ENCODE measurements at places on chromosomes 4 and X.

DNA sequence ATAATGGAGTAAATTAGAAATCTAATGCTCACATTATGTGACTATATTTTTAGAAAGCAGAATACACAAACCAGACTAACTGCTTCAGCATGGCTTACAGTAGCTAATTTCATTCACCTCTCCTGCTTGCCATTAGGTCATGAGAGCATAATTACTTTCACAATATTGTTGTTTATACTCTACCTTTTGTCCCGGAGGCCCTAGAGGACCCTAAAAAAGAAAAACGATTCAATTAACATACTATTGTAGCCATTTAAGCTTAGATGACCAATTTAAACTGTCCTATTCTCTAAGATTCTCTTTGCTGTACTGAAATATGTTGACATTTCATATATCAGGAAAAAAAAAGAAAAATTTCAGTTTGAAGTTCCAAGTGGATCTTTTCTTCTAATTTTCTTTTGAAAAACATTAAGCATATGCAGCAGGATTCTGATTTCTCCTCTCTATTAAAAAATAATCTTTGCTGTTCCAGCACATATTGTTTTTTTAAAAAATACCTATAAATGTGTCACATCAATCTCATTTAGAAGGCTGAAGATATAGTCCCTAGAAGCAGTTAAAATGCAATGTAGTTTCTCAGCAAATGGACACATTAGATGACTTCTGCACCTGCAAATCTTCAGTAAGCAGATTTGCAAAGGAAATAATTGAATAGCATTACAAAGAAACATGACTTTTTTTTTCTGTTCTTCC, 157.7 kb upstream of the ETNPPL start:
- DNase-seq, result no peak

GRCh38 chr4:36088542-36088941, 155.8 kb downstream of the ARAP2 start:
- DNase-seq, result no peak

- DNase-seq, result no peak
Measured at GRCh38 chrX:106932492-106932923, 12.3 kb downstream of the CLDN2 start.

DNA sequence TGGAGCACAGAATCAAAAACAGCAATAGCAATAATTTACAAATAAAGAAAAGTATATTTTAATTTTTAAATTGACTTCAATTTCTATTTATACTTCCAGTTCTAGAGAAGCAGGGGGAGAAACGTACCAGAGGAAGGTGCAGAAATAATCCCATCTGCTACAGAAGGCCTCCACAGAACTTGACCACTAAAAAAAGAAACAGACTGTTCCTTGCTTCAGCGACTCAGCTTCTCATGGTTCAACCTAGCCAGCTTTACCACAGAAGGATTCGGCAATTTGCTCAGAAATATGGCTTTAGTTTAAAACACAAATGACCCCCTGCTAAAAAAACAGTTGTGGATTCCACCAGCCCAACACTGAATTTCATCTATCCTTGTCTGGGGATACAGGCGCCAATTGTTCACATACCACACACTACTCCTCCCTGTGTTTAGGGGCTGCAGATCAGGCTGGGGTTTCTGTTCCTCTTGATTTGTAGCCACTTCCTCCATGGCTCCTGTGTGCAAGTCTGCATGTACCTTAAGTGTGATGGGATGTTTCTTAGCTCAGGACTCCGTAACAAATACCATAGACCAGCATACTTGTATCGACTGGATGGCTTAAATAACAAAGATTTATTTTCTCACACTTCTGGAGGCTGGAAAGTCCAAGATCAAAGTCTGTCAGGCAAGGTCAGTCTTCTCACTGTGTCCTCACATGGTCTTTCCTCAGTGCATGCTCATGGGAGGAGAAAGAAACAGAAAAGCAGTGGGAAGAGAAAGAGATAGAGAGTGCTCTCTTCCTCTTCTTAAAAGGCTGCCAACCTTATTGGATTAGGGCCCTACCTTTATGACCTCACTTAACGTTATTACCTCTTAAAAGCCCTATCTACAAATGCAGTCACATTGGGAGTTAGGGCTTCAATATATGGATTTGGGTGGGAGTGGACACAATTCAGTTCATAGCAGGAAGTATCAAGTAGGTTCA, 79.1 kb downstream of the AMOT start:
- DNase-seq, result no peak

DNA sequence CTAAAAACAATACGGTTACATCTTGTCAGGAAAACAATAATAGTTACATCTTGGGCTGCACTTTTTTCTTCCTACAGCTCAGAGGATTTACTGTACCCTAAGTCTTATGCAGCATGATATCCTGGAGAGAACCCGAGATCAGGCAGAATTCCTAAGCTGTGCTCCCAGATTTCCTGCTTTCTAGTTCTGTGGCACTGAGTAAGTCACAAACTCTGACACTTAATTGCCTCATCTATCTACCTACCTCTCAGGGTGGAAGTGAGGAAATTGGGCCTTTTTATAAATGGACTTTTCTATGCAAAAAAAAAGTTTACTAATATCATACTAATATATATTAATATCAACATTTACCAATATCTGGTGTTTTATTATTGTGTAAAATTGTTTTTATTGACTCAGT, 438.5 kb downstream of the INPP4B start:
- no peak for DNase-seq

GRCh38 chr4:8032381-8032780, 92.7 kb upstream of the AFAP1 start:
- no peak for DNase-seq

GRCh38 chr4:144584428-144584827, 61.5 kb upstream of the HHIP start:
- DNase-seq, result no peak

- peak; percentile 66 for DNase-seq
Measured at GRCh38 chr4:77669946-77670590, 64.4 kb downstream of the CXCL13 start.

- DNase-seq, result no peak
Measured at GRCh38 chr4:151417164-151417571, 8.2 kb downstream of the FHIP1A start.

GRCh38 chr4:32503241-32503640, 1783.1 kb downstream of the PCDH7 start:
- no peak for DNase-seq

DNA sequence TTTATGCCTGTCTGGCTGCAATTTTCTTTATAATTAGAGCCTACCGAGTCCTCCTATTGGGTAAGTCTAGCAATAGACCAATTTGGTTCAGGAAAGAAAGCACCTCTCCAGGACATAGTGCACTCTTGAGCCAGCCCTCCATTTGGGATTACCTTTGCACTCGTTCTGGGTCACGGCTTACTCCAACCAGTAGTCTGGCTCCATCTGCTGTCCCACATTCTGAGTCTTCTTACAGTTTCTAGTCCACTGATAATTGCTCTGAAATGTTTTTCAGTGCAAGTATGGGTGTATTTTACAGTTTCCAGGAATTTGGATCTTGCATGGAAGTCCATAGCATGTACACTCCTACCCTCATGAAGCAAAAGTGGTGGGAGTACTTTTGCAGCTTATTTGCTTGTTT, 34.8 kb upstream of the USP51 start:
- no peak for DNase-seq

DNA sequence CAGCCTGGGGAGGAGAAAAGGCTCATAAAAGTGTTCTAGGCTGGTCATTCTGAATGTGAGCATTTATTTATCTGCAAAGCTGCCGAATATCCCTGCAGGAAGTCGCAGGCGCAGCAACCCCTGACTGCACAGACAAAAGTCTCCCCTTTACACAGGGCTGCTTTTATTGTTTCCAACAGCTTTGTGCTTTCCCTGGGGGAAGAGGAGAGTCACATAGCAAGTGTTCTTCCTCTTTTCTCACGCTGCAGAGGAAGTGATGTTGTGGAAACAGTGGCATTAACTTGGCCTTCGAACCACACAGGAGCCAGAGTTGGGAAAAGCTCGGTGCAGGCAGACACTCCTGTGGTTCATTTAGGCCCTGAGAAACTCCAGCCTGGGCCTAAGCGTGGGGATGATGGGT, 81.5 kb upstream of the BCOR start:
- no peak for DNase-seq

DNA sequence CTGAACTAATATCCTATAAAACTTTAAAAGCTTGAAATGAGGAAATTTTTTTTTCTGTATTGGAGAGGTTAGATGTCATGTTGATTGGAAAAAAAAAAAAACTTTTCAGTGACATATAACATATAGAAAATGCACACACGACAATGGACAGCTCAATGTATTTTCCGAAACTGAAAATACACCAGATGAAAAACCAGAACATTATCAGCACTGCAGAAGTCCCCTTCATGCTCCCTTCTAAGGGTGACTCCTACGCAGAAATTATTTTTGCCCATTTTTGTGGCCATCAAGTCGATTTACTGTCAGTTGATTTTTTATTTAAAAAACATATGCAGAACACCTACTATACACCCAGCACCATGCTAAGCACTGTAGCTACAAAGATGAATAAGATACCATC, 148.3 kb downstream of the APBB2 start:
- DNase-seq, result no peak

GRCh38 chr4:81380437-81380836, 91.3 kb downstream of the RASGEF1B start:
- no peak for DNase-seq

DNA sequence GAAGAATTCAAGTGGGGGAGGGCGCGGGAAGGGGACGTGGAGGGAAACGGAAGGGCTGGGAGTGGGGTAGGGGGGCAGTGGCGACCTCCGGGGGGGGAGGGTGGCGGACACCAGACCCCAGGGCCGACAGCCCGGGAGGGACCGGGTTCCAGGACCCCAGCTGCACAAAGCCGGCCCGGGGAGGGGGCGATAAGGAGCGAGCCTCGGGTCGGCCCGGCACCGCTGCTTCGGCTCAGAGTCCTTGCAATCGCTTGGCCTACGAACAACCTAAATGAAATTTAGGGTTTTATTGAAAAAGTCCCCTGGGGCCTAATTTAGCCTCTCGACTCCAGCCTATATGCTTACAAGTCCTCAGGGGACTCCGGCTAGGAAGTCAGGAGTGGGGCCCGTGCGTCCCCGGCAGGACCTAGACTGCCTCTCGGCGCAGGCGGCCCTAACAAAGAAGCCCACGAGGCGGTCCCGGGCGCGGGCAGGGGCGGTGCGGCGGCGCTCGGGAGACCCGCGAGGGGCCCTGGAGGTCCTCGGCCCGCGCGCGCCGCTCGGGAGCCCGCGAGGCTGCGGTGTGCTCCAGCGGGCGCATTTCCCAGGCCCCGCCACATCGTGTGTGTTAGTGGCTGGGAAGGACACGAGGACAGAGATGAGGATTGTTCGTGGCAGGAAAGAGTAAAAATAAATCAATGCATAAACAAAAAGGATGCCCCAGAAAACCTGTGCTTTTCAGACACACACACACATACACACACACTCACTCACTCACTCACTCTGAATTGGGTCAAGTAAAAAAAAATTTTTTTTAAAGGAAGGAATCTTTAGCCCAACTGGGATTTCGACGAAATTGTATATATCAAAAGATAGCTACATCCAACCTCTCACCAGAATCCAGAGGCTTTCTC, 70.0 kb downstream of the MGST2 start:
- no peak for DNase-seq

GRCh38 chrX:153551135-153551534, 33.7 kb downstream of the ATP2B3 start:
- DNase-seq, result no peak

GRCh38 chrX:69293776-69294601, 128.7 kb upstream of the PJA1 start:
- no peak for DNase-seq

DNA sequence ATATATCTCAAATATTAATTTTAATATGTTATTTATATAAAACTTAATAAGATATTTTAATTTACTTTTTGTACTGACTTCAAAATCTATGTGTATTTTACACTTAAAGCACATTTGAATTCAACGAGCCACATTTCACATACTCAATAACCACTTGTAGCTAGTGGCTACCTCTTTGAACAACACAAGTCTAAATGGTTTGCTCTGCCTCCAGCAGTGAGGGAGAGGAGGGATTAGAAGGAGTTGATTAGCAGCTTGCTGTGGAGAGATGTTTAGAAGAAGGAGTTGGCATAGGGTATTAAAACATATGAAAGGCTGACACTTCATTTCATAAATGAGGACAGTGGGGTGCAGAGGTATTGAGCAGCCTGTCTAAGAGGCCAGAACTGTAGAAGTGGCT, 124.0 kb downstream of the ARHGAP24 start:
- no peak for DNase-seq

DNA sequence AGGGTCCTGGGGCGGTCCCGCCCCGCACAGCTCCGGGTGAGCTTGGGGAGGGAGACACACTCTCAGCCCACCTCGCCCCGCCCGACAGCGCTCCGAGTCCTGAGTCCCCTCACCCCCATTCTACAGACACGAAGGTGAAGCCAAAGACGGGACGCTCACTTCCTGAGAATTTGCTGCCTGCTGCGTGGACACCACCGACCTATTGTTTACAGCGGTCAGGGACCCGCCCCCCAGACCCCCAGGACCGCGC, 796 bp upstream of the ZNF141 start:
- DNase-seq, result no peak

DNA sequence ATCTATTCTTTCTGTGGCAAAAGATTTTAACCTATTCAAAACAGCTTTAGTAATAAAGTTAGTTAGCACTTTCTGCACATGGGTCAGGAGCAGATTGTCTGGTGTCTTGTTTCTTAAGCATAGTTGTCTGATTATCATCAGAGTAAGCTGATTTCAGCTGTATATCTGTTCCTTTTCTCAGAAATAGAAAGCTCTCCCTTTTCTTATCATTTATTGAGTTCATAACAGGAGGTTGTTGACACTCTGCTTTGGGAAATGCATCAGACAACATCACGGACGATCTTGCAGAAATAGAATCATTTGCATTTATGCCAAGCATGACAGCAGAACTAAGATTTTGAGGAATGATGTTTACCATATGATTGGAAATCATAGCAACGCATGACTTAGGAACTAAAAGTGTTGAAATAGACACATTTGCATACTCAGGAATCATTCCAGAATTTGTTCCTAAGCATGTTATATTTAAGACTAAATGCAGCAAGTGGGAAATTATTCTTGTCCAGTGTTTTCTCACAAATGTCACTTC, 66.7 kb downstream of the RBMX2 start:
- DNase-seq, result no peak

DNA sequence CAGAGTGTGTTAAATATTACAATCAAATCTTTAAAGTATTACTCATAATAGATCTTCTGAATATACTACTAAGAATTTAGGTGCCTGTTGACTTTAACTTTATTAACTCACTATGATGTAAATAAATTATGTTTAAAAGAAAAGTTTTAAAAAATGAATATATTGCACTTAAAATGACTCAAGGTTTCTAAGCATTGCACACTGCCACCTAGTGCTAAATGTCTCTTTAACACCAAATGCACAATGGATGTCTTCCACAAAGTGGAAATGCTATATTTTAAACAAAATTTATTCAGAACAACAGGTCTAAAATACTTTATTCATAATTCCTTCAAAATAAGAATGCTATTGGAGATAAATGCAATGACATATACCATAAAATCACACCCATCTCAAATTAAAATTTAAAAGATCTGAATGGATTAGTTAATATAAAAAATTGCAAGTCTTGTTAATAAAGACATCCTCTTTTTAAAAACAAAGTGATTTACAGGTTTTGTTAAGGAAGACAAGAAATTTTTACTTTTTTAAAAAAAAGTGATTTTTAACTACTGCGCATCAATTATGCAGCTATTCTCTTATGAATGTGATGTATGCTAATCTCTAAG, 5.5 kb downstream of the INPP4B start:
- peak; percentile 0 for DNase-seq

- DNase-seq, result no peak
Measured at GRCh38 chrX:100649550-100650356, 5.8 kb downstream of the SRPX2 start.

GRCh38 chr4:110867981-110868720, 245.3 kb upstream of the PITX2 start:
- DNase-seq, result no peak

GRCh38 chrX:1481636-1482529, 29.2 kb upstream of the ASMTL start:
- DNase-seq, result no peak
